ENCODE measurements at places on chromosomes 4 and X.

GRCh38 chr4:125350470-125351135 lies 35.8 kb downstream of the FAT4 start:
- no peak for DNase-seq

DNA sequence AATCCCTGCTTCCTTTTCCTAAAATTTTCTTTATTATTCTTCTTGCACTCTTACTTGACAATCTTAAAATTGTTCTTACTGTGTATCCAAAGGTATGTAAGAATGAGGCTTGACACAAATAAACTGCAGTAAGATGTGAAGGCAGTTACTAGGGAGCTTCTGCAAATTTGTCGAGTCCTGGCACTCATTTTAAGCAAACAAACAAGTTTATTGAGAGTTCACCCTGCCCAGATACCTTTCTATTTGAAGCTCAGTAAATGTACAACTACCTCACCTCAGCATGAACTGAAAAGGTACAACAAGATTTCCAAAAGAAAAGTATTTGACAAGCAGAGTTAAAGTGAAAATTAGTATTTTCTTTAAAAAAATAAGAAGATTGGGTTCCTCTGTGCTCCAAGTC lies 13.3 kb upstream of the SYTL4 start:
- DNase-seq = no peak

DNA sequence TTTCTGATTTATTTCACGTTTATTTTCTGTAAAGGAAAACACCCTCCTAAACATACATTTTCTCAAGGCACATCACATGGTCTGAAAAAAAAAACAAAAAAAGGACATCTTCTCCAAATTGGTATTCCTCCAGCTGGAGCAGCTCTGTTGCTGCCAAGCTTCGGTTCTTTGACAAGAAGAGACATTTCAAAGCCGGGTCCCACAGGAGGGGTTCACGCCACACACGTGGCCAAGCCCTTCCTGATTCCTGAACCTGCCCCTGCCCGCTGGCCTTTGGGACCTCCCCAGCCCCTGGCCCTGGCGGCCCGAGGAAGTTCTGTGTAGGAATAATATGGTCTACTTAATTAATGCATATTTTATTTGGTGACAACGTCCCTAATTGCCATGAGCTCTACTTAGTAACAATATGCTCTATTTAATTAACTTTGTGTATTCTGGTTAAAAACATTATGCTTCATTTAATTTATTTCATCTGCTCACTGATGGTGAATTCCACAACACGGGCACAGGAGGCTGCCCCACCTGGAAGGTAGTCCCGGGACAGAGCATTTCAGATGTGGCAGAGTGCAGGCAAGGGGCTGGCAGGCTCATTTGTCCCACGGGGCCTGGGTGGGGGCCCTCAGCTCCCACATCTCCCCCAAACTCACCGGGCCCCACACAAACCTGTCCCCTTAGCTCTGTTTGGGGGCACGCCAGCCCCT lies 5.4 kb upstream of the RGS12 start:
- DNase-seq = no peak

- no peak for DNase-seq
These were observed 18.4 kb upstream of the TBC1D1 start for GRCh38 chr4:37872310-37872988.

DNA sequence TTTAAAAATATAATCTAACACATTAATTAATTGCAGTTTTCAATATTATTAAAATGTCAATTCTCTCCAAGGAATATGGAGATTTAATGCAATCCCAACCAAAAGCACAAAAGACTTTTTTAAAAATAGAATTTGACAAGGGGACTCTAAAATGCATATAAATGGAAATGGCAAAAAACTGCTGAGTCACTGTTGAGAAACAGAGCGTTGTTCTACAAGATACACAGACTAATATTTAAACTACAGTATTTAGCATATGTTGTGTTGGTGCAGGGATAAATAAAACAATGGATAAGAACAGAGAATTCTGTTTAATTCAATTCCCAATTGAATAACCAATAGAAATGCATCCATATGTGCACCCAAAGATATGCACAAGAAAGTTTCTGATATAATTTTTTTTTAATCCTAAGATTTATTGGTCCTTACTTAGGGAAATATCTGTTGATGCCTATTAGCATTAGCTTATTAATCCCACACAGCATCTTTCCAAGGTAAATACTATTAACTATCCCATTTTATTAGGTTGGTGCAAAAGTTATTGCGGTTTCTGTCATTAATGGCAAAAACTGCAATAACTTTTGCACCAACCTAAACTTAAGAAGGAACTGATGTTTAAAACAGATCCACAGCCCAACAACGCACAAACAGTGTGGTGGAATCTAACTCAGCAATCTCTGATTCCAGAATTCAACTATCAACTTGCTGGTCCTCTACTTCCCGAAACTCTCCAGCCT lies 86.8 kb upstream of the VEGFC start:
- no peak for DNase-seq

DNA sequence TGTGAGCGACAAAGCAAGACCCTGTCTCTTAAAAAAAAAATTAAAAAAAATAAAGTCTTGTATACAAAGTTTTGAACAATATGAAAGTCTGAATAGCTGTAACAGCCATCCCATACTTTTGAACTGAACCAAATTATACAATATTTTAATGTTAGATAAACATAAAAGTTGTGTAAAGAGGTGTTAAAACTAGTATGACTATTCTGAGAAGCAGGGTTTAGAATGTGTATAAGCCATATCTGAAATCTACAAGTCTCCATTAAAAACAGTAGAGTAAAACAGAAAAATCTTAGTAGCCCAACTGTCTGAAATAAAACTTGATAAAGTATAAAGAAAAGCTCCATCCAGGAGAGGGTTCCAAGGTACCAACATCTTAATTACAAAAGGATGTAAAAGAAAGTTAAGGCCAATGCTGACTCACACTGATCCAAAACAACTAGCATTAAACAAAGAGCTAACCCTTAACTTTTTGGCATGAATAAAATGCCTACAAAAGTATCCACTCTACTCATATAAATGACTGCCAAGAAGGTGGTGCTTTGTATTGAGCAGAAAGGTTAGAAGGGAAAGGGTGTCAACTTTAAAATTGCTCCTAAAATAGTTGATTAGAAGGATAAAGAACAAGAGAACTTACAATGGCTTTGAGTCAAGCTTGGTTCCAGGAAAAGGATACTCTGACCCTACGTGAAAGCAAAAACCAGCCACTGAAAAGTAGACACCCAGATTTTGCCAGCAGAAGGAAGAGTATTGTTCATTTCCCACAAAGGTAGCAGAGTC lies 18.5 kb downstream of the CNOT6L start:
- DNase-seq = no peak

GRCh38 chr4:81142744-81143143 lies 72.3 kb downstream of the PRKG2 start:
- DNase-seq = no peak

GRCh38 chr4:173121076-173121561 lies 47.5 kb upstream of the GALNT7 start:
- no peak for DNase-seq

DNA sequence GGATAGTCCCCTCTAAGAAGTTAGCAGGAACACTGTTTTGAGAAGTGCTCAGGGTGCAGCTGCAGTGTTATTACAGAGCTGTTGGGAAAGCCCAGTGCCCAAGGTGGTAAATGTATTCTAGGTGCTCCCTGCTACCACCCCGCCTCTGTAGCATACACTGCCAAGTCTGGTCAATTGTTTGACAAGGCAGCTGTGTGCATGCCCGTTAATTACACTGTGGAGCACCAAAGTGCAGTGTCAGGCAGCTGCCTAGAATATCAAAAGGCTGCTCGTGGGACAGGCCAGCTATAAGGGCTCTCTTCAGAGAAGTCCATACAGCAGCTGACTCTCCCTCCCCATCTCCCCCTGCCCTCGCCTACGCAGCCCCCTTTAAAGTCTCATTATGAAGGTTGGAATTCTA lies 99.9 kb upstream of the KLHL13 start:
- no peak for DNase-seq

DNA sequence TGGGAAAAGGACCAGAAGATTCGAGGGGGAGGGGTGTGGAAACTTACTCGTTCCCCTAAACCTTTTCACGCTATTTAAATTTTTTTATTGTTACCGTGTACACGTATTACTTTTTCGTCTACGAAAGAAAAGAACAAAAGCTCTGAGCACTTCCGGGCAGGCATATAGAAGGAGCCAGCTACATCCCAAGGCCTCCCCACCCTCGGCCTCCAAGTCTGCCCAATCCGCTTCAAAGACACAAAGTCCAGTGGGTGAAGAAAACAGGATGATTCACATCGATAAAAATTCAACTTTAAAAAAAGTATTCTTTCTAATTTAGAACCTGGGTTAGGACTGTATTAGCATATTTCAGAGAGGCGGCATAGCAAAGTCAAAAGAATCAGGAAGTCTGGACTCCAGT lies 23.1 kb downstream of the SEL1L3 start:
- no peak for DNase-seq

GRCh38 chr4:93828995-93829819 lies 654 bp downstream of the ATOH1 start:
- no peak for DNase-seq

DNA sequence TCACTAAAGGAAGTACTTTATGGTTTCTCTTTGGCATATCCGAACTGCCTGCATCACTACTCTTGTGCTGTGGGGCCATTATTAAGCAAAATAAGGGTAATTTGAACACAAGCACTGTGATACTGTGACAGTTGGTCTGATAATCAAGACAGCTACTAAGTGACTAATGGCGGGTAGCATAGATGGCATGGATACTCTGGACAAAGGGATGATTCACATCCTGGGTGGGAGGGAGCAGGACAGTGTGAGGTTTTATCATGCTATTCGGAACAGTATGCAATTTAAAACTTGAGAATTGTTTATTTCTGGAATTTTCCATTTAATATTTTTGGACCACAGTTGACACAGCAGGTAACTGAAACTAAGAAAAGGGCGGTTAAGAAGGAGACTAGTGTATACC lies 52.6 kb upstream of the CITED1 start:
- no peak for DNase-seq

DNA sequence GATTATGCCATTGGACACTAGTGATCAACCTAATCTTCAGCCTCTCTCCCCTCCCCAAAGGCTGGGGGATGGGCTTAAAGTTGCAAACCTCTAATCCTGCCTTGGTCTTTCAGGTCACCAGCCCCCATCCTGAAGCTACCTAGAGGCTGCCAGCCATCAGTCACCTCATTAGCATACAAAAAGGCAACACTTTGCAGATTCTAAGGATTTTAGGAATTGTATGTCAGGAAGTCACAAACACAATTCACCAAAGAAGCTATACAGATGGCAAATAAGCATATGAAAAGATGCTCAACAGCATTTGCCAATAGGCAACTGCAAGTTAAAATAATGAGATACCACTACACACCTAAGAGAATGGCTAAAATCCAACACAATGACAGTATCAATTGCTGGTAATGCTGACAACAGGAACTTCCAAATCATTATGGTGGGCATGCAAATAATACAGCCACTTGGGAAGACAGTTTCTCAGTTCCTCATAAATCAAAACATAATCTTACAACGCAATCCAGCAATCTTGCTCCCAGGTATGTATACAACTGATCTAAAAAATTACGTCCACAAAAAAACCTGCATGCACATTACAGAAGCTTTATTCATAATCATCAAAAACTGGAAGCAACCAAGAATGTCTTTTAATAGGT lies 9.0 kb upstream of the PIM2 start:
- no peak for DNase-seq

DNA sequence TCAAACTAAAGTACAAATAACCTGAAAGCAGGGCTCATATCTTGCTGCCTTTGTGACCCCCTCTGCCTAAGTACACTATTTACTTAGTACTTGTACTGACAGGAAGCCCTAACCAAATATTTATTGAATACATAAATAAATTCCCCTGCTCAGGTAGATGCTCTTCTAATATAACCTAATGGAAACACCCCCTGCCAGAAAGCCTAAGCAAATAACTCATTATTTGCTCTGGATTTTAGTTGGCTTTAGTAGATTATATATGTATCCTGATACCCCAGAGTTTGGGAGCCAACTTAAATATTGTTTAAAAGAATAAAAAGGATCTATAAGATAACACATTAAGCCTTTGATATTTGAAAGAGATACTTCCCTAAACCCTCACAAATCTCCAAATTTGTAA lies 318.2 kb downstream of the PPP1R2C start:
- DNase-seq = no peak

- DNase-seq = peak; percentile 22
These were observed at the start of gene RAB9B for GRCh38 chrX:103831803-103832544. Gene RAB9B, minus strand, starts transcription at chrX:103832257. Its CDS starts 6,473 bp downstream, at chrX:103825784.

DNA sequence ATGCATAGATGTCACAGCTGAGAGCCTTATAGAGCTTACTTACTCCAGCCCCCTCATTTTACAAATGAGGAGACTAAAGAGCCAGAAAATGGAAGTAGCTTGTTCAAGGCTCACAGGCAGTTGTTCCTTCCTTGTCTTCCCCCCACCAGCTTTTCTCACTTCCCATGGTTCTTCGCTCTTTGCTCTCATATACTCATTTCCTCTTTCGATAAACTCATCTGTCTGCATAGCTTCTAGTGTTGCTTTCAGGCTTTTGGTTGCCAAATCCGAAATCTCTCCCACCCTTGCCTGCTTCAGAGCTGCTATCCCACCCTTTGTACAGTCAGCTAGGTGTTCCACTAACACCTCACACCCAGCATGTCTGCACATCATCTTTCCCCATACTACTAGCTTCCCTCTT lies 25.0 kb upstream of the GJB1 start:
- DNase-seq = no peak

DNA sequence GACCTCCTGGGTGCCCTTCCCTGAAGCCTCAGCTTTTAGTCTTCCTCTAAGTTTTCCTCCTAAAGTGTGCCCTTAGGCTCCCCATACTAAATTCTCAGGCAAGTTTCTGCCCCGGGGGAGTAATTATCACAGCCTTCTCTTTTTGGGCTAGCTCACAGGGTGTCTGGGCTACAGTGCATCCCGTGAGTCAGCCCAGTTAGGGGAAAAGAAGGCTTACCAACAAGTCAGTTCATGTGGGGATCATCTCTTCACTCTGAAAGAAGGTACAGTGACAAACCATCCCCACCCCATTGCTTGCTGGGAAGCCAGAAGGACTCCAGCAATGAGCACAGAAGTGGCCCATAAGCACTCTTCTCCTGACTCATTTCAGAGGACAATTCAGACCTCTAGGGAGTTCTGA lies 134.7 kb upstream of the FAM9C start:
- no peak for DNase-seq

GRCh38 chrX:40539214-40540142 lies 41.3 kb upstream of the ATP6AP2 start:
- DNase-seq = peak; percentile 58

- DNase-seq = no peak
These were observed 66.7 kb downstream of the DRD5 start for GRCh38 chr4:9847968-9848748.

- no peak for DNase-seq
These were observed 529 bp upstream of the CITED1 start for GRCh38 chrX:72306085-72306801.

DNA sequence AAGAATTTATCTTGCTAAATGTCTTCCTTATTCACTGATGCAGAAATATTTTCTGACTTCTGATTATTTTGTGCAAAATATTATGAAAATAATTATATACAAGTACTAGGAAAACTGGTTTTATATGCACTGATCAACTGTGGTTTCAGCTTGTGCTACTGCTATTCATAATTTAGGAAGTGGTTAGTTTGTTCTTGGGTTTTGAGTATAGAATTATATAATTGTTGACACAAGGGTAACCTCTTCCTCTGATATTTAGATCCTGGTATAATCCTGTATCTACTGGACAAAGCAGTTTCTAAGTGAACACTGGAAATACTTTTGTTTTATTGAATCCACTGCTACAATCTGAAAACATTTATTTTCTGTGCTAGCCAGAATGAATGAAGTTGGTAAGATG lies 182.8 kb downstream of the PDGFC start:
- no peak for DNase-seq

- DNase-seq = no peak
These were observed 72.1 kb downstream of the ARHGEF38 start for GRCh38 chr4:105624530-105624929.

GRCh38 chrX:41737065-41737464 lies 13.1 kb downstream of the GPR82 start:
- DNase-seq = no peak

Measured in stimulated activated CD4-positive, alpha-beta T cell treated with anti-CD3 and anti-CD28 coated beads, Interleukin-4, amount 100 ng/mL, for 1 hour (primary cell).